HS-27A (cell line): ENCODE measurements at places on chromosomes 7 and 10.
A peak's percentile ranks its signal among the peaks of the same experiment; 100 is the strongest.

GRCh38 chr10:30433730-30434272 lies at the start of gene MAP3K8:
MAP3K8 (plus strand) TSS chr10:30434184; CDS start chr10:30438939, 4,755 bp downstream.
- DNase-seq: no peak

GRCh38 chr7:128106821-128107220 lies 75.6 kb upstream of the LRRC4 start:
- DNase-seq: no peak

GRCh38 chr7:47739891-47740290 lies 158.0 kb upstream of the TNS3 start:
- no peak for DNase-seq

- DNase-seq: no peak
Measured at GRCh38 chr10:32959006-32959920, 1.2 kb upstream of the ITGB1 start.

DNA sequence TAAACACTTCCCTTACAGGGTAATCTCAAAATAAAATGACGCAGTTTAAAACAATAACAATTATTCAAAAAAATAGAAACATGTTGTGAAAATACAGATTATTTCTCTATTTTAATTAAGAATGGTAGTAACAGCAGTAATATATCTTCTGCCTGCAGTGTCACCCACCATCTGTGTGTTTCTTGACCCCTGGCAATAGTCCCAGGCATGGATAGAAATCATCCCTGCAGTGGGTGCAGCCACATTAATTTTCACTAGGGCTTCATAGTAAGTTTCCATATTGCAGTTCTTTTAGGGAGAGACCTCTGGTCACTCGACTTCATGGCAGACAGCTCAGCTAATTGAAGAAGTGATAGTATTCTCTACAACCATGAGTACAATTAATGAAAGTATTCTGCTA lies 470.1 kb upstream of the TEX47 start:
- DNase-seq: no peak

DNA sequence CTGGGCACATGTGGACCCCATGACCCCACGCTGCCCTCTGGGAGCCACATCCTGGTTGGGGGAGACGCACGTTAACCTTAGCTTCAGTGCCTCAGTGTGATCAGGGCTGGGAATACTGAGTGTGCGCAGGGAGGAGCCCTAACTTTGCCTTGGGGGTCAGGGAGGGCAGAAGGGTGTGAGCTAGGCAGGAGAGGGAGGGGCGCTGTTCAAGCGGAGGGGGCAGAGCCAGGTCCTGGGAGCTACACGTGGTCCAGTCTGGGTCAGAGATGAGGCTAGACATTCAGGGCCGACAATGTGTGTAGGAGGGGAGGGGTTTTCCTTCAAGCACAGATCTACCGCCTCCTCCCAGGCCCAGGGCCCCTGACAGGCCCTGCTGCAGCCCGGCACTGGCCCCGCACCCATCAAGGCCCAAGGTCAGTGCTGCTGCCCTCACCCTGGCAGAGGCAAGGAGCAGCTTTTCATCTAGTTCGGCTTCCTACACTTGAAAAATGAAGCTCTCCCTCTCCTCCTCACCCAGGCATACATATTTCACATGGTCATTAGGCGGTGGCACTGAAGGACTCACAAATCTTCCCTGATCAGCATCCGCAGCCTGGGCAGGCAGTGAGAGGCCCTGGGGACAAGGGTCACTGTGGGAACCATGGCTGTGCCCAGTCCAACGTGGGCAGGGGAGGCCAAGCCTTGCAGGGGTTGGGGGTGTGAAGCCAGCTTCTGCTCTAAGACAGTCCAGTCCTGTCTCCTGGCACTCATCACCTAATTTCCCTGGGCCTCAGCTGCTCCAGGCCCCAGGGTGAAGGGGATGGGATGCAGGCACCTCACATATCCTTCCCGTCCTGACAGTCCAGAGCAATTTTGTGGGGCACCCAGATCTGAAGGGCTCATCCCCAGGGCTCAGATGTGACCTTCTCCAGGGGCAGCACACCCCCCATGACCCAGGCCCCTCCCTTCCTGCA lies 47.3 kb downstream of the C10orf105 start:
- no peak for DNase-seq

- no peak for DNase-seq
Measured at GRCh38 chr7:50970092-50970491, 187.4 kb upstream of the GRB10 start.

DNA sequence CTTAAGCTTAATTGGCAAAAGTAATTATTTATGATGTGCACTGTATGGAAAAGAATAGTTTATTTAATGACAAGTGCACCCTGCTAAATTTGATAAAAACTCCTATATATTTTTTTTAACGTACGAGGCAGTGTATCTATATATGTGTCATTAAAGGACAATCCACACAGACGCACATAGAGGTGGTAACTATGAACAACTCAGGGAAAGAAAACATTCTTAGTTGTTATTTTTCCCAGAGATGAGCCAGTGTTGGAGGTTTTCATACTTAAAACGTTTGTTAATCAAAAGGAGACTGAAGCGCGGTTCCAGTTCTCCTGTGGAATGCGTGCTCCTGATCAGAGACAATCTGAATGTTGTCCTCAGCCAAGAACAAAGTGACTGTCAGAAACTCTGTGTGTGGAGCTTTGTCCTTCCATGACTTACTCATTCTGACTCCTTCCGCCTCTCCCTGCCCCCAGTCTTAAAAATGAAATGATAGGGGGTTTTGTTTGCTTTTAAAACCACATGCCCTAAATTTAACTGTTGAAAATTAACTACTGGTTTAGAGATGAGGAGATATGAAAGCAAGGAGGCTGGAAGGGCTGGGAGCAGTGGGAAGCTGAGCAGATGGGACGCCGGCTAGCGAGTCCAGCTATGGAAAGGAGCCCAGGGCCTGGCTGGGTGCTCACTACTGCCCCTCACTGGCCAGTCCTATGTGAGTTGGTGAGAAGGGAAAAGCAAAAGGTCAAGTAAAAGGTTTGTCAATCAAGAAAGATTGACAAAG lies 99.6 kb downstream of the SVIL start:
- DNase-seq: peak; percentile 26
